Pons (tissue), 1 donor: ENCODE measurements at places on chromosomes 1 and 21.
A peak's percentile ranks its signal among the peaks of the same experiment; 100 is the strongest.

- no peak for DNase-seq
Measured at GRCh38 chr1:199319341-199319740, 680.5 kb downstream of the PTPRC start.

- DNase-seq, result no peak
Measured at GRCh38 chr1:228413241-228414010, 3.2 kb downstream of the TRIM17 start.

GRCh38 chr1:113003751-113004690 is 48.0 kb upstream of the SLC16A1 start:
- no peak for DNase-seq

DNA sequence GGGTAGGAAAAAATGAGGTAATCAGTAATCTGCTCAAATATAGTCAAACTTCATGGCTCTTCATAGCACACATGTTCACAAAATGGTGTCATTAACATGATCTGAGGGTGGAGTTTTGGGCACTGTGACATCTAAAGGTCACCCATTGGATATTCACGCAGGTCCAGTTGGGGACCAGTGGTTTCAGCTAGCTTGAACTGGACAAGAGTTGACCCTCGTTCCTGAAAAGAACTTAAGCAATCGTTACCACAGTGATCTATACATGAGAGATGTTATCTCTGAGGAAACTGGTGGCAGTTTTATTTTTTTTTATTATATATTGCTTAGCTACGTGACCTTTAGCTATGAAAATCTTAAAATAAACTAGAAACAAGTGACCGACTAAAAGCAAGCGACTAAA is 3.0 kb upstream of the OR2C3 start:
- DNase-seq, result no peak

GRCh38 chr1:201504799-201505502 is 2.0 kb downstream of the CSRP1 start:
- DNase-seq, result no peak

DNA sequence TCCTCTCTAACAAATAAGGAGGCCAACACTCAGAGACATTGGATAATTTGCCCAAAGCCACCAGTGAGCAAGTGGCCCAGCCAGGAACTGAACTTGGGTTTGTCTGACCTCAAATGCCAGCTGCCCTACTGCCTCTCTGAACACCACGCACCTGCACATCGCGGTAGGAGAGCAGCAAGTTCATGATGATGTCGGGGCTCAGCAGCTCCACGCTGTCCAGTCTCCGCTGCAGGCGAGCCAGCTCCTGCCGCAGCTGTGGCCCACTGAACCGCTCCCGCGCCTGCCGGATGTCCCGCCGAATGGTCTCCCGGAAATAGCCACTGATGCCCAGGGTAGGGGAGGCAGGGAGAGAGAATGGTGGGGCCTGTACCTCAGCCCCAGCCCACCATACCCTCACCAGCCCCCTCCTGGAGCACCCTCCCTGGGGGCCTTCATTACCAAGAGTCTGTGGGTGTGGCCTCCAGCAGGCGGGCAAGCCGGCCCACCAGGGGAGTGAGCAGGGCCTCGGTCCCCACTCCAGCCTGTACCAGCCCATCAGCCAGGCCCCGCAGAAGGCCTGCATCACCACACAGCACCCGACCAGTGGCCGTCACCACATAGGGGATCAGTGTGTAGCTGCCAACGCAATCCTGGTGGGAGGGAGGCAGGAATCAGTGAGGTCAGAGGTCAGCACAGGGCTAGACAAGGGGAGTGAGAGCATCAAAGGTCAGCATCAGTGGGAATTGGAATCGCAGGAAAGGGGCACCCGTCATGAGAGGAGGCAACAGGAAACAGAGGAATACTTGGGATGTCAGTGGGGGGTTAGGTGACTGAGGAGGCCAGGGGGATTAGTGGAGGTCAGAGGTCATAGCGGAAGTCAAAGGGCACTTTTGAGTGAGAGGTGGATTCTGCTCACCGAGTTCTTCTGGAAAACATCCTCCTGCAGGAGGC is 2.7 kb downstream of the MAP3K6 start:
- DNase-seq, result no peak

GRCh38 chr1:40273547-40274166 is 15.6 kb downstream of the ZMPSTE24 start:
- DNase-seq, result no peak

GRCh38 chr1:11070876-11071275 is 11.1 kb upstream of the SRM start:
- no peak for DNase-seq

- DNase-seq, result no peak
Measured at GRCh38 chr1:212482006-212482636, 49.4 kb downstream of the NENF start.

- DNase-seq, result no peak
Measured at GRCh38 chr1:66575739-66576138, 41.8 kb downstream of the SGIP1 start.

- no peak for DNase-seq
Measured at GRCh38 chr1:159800177-159800930, 1.8 kb upstream of the FCRL6 start.

GRCh38 chr1:245383396-245384330 is 228.9 kb downstream of the KIF26B start:
- no peak for DNase-seq

DNA sequence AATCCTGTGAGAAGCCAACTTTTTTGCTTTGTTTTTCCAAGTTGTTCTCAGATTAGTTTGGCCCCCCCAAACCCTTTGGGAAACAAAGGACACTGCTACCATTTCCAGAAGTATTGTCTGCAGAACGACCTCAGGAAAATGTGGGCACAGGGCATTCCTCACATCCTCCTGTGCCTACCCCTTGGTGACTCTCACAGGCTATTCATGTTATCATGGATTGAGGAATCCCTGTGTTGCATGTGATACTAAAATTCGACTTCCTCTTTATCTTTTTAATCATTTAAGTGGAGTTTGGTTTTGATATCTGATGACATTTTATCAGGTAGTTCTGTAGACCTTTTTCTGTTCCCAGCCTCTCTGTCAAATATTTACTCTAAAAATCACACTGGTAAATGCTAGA is 184.5 kb downstream of the FASLG start:
- no peak for DNase-seq

GRCh38 chr1:160666079-160666442 is 19.2 kb upstream of the SLAMF1 start:
- DNase-seq, result no peak

- peak; percentile 63 for DNase-seq
Measured at GRCh38 chr1:93847811-93848288, 31.2 kb downstream of the DNTTIP2 start.

- no peak for DNase-seq
Measured at GRCh38 chr1:201420608-201421002, 925 bp downstream of the TNNI1 start.

GRCh38 chr1:34786521-34787325 is 5.7 kb downstream of the GJB3 start:
- DNase-seq, result peak; percentile 80

GRCh38 chr1:204080163-204080903 is 7.4 kb downstream of the SOX13 start:
- DNase-seq, result no peak

- DNase-seq, result no peak
Measured at GRCh38 chr1:71980556-71980955, 301.8 kb downstream of the NEGR1 start.

- DNase-seq, result no peak
Measured at GRCh38 chr1:184596950-184597645, 157.6 kb downstream of the EDEM3 start.

- no peak for DNase-seq
Measured at GRCh38 chr1:20210736-20211460, 24.6 kb upstream of the PLA2G2C start.

DNA sequence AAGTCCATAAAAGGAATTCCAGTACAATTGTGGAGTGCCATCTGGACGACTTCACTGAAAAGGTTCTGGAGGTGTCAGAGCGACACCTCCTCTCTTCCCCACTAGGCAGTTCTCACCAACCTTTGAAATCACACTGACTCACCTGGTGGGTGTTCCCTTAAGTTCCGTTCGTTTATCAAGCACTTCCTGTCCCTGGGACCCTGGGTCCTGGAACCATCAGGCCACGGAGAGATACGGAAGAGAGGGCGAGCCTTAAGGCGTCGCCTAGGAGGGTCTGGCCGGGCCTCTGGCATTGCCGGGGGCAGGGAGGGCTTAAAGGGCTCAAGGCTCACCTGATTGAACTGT is 317 bp downstream of the SPAG17 start:
- DNase-seq, result no peak

DNA sequence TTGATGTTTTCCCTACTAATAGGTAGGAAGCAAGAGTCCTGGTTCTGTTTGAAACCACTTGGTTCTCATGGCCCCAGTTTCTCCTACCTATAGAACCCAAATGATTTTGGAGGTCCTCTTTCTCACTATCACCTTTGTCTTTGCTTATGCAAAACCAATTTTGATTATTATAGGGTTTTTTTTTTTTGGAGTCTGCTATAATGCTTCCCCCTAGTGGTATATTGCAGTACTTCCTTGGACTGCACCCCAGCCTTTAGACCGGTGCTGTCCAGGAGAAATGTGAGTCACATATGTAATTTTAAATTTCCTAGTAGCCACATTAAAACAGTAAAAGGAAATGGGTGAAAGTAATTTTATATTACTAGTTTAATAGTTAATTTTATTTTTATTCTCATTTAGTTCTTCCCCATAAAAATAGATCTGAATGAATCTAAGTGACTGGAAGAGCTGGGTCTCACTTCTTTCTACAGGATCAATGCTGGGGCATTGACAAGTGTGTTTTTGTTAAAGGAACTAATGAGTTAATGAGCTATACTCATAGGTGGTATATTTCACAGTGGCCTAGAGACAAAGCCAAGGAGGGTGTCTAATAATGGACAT is 10.6 kb downstream of the FCMR start:
- no peak for DNase-seq

DNA sequence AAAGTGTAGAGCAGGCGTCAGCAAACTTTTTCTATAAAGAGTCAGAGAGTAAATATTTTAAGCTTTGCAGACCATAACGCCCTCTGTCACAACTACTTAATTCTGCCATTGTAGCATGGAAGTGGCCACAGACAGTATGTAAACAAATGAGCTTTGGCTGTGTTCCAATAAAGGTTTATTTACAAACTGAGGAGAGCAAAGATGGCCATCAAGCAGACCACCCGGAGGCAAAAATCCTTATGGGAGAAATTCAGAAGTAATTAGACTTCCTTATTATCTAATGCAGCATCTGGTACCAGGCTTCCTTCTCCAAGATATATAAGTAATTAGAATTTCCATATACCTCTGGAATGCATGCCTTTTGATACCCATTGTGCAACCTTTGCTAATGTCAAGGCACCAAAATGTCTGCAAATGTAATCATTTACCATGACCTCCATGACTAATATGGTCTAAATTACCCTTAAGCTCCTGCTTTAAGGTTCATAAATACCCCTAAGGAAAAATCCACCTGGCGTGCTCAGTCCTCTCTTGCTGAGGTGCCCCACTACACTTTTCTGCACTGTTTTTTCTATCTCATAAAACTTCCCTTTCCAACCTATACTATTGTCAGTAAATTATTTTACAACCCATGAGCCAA is 377.8 kb downstream of the MATN1 start:
- DNase-seq, result no peak
